ENCODE measurements at places on chromosomes 1 and 21.

DNA sequence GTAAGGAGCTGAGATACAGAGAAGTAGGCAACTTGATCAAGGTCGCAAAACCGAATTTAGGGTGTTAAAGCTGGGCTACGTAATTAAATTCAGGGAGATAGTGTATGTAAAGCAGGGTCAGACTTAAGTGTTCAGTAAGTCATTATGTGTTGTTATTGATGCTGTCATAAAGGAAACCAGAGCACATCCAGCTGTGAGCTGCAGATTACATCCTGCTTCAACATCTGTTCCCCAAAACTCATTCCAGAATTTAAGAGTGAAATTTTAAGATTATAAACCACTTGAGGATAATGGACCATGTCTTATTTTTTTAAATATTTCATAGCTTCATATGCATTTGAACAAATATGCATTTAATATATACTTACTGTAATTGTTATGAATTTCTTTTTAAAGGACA is 49.7 kb downstream of the IVNS1ABP start:
- no peak for DNase-seq

DNA sequence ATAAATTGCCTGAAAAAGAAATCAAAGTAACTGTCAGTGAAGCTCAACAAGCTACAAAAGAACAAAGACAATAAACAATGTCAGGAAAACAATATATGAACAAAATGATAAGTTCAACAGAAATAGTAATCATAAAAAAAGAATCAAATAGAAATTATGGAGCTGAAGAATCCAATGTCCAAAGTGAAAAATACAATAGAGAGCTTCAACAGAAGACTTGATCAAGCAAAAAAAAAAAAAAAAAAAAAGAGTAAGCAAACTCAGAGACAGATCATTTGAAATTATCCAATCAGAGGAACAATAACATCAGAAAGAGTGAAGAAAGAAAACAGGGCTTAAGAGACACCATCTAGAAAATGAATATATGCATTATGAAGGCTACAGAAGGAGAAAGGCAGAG is 251.4 kb upstream of the SAMSN1 start:
- no peak for DNase-seq

GRCh38 chr1:22903113-22903512 is 69.6 kb downstream of the LACTBL1 start:
- no peak for DNase-seq

- DNase-seq = no peak
Measured at GRCh38 chr1:47378147-47378546, 37.9 kb upstream of the FOXE3 start.

DNA sequence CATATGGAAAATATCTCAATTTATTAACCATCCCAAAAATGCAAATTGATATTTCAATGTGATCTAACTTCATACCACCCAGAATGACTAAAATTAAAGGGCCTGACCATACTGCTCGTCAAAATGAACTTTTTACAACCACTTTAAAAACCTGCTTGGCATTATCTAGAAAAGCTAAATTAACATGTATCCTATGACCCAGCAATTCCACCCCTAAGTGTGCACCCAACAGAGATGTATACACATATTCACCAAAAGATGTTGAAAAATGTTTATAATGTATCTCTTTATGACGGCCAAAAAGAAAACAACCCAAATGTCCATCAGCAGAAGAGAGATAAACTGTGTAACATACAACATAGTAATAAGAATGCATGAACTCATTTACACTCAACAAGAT is 1.6 kb upstream of the BCAR3 start:
- DNase-seq = no peak

- peak; percentile 58 for DNase-seq
Measured at GRCh38 chr1:206982216-206982615, 12.0 kb upstream of the FCAMR start.

DNA sequence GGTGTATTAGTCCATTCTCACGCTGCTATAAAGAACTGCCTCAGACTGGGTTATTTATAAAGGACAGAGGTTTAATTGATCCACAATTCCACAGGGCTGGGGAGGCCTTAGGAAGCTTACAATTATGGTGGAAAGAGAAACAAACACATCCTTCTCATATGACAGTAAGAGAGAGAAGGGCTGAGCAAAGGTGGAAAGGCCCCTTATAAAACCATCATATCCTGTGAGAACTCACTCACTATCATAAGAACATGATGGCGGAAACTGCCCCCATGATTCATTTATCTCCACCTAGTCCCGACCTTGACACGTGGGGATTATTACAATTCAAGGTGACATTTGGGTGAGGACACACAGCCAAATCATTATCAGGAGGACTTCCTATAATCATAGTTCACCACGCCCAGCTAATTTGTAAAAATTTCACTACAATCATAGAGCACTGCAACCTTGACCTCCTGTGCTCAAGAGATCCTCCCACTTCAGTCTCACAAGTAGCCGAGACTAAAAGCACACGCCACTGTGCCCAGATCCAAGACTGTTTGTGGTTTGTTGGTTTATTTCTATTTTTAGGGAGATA is 164.9 kb downstream of the RERE start:
- DNase-seq = no peak

GRCh38 chr21:33290441-33290840 is 24.3 kb downstream of the IL10RB start:
- no peak for DNase-seq

- no peak for DNase-seq
Measured at GRCh38 chr1:199978408-199978940, 49.0 kb upstream of the NR5A2 start.

- no peak for DNase-seq
Measured at GRCh38 chr1:17215545-17215890, 10.6 kb downstream of the PADI1 start.

DNA sequence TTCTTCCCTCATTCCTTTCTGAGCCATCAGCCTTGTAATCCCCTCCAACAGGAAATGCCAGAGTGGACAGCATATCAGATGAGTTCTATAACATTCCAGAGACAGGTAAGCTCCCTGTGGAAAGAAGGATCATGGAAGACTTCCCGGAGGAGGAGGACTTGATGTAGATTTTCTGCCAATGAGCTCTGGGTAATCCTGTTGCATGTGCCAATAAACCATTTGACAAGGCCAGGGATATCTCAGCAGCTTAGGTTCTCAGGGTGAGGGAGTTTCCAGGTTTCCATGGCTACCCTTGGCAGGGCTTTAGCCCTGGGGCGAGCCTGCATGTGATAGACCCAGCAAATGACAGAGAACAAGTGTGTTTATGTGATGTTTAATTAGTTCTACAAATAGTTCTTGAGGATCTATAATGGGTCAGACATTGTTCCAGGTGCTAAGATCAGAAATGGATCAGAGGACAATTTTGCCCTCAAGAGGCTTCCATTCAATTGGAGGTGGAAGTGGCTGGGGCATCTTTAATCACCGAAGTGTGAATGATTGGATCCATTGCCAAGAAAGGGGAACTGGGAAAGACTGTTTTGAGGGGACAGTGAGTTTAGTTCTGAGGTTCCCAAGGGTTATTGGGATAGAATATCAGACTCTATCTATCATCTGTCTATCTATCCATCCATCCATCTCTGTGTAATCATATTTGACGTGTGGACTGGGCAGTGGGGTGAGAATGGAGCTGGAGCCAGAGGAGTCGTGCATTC is 6.9 kb downstream of the PLA2G5 start:
- no peak for DNase-seq

DNA sequence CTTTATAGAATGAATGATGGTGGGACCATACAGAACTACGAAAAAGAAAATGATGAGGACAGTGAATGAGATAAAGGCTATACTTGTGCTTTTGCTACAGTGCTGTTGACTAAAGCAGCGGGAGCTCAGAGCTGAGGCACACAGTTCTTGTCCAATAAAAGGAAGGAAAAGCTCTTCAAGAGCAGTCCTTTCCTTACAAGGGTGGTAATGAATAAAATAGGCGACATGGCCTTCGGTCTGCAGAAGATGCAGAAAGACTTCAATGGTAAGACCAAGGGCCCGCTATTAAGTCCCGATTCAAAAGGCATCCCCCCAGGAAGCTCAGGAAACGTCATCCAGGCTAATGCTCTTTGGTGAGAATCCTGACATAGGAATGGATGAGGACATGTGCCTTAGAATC is 44.4 kb downstream of the GNG12 start:
- DNase-seq = no peak

DNA sequence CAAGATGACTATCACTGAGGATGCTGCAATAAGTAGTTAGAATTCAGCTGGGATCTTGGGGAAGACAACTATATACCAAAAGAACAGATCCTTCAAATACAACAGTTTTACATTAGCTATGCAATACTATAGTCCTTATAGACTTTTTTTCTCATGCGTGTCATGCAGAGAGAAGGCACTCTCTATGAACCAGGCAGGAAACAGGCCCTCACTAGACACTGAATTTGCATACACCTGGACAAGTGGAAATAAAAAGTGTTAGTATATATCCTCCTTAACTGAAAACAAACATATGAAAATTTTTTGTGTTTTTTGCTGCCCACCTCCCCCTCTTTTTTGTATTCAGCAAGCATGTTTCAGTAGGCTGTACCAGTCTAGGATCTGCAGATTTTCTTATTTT is 29.9 kb downstream of the TMCO1 start:
- DNase-seq = no peak

DNA sequence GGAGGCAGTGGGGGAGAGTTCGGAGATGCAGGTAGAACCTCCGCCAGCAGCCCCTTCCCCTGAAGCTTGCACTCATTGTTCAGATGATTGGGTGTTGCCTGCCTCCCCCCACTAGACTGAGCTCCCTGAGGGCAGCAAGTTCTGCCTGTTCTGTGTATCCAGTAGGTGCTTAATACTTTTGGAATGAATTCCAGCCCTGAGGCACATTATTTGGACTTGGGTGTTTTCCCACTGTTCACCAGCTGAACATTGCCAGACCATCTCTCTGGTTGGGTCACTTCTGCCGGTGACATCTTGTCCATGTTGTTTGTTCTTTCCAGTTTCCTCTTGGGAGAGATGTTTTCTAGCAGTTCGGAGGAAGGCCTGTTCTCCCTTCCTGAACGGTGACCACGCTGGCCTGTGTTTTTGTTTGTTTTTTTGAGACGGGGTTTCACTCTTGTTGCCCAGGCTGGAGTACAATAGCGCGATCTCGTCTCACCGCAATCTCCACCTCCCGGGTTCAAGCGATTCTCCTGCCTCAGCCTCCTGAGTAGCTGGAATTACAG is 48.7 kb downstream of the SPSB1 start:
- DNase-seq = no peak

DNA sequence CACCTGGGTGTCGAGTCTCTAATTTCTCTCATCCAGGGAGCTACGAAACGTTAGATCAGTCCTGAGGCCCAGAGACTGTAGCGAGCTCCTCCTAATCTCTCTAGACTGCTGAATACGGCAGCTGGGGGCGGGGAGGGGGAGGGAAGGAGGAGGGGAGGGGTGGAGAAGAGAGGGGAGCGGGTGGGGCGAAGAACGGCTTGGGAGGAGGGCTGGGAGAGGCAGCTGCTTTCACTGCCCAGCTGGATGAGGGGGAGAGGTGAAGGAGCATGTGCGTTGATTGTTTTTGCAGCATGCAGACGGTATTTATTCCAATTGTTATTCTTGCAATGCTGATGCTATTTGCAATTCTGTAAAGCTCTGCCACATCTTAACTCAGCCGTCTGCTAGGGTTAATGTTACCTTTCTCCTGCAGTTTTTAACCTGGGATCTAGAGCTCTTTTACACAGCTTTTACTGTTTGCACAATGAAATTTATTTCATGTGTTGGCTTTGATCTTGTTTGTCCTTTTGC is 790 bp downstream of the DNAJC6 start:
- DNase-seq = no peak

- no peak for DNase-seq
Measured at GRCh38 chr1:117616356-117616755, 10.5 kb downstream of the TENT5C start.

GRCh38 chr1:245156736-245157505 is 2.1 kb downstream of the KIF26B start:
- no peak for DNase-seq

DNA sequence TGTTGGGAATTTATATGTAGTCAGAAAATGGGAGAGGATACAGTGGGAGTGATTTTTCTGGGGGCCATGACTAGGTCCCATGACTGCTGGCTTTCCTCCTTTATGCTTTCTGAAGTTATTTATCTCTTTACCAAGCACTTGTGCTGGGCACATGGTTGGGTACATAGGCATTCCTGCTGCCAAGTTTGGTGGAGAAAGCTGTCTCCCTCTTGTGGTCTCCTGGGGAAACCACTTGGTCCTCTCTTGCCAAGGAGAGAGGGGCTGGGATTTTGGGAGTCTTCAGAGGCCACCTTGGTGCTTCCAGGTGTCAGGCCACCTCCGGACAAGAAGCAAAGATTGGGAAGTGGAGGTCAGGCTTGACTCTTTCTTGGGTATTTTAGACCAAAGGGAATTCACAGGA is 120.2 kb upstream of the KCNE2 start:
- DNase-seq = peak; percentile 1

GRCh38 chr1:2894381-2895041 is 93.0 kb upstream of the TTC34 start:
- no peak for DNase-seq

DNA sequence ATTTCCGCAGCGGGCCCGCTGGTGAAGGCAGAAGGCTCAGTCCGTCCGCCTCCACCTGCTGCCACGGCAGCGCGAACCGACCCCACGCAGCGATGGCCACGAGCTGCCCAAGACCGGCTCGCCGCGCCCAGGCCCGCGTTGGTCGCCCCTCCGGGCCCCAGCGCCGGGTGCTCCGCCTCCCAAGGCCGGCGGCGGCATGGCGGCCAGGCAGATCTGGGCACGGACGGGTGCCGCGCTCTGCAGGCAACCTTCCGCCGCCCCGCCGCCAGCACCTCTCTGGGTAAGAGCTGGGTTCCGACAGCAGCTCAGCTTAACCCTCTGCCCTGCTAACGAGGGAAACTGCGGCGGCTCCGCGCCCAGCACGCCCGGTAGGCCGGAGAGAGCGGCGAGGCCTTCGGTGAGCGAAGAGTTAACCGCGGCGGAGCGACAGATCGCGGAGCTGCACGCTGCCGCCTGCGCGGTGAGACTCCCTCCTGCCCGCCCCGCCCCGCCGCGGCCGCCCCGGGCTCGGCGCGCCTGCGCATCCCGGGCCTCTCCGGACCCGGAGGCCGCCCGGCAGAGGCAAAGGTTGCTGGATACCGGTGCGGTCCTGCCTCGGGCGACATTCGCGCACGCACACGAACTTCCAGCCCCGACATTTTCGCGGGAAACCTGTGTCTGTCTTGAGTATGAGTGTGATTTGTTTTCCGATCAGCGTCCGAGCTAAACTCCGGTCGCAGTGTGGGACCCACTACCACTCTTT is at the start of gene C1orf53:
Gene C1orf53, plus strand, starts transcription at position 177 of the 742 bp plus-strand sequence. Its CDS starts 20 bp downstream, at position 197.
- DNase-seq = peak; percentile 92

- DNase-seq = no peak
Measured at GRCh38 chr1:156276532-156276931, 6.1 kb downstream of the SMG5 start.

GRCh38 chr1:99644279-99645004 is 1.5 kb upstream of the PALMD start:
- DNase-seq = no peak

GRCh38 chr1:50077273-50077672 is 31.4 kb upstream of the ELAVL4 start:
- DNase-seq = no peak

GRCh38 chr1:169110689-169111447 is 4.4 kb downstream of the ATP1B1 start:
- DNase-seq = no peak

GRCh38 chr21:20215959-20216358 is 782.2 kb upstream of the NCAM2 start:
- DNase-seq = no peak

GRCh38 chr1:169090308-169090899 is 16.1 kb upstream of the ATP1B1 start:
- DNase-seq = no peak

Data from NCI-H460 (cell line).